Naive thymus-derived CD4-positive, alpha-beta T cell (primary cell): ENCODE measurements at places on chromosomes 13 and 19.

- no peak overlapping the region for H3K4me3 ChIP-seq
- no peak for DNase-seq
- no peak overlapping the region for H3K27ac ChIP-seq
- peaks cover 9% of the 10 kb centered on the region for H3K27me3 ChIP-seq
Measured at GRCh38 chr19:5396096-5396939, 55.7 kb upstream of the PTPRS start.

DNA sequence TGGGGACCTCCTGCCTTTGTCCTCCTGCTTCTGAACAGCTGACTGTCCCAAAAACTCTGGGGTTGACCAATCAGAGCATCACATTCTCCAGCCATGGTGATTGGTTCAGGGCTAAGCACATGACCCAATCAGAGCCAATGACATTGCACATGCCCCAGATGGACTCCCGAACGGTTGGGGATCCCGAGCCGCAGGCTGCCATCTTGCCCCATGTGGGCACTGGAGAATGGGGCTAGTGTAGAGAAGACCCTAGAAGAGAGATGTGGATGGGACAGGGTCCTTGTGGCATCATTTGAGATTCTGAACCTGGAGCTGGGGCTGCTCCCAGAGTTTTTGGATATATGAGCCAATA, 31.3 kb upstream of the PEPD start:
- no peak for DNase-seq
- no peak overlapping the region for H3K27ac ChIP-seq
- H3K27me3 ChIP-seq = no peaks in the 10 kb centered on the region
- no peaks in the 10 kb centered on the region for H3K4me1 ChIP-seq

GRCh38 chr13:89382981-89383380, 1711.8 kb downstream of the SLITRK5 start:
- H3K4me3 ChIP-seq = no peak overlapping the region
- no peaks in the 10 kb centered on the region for H3K36me3 ChIP-seq
- no peak for DNase-seq
- no peak overlapping the region for H3K27ac ChIP-seq
- no peaks in the 10 kb centered on the region for H3K4me1 ChIP-seq

DNA sequence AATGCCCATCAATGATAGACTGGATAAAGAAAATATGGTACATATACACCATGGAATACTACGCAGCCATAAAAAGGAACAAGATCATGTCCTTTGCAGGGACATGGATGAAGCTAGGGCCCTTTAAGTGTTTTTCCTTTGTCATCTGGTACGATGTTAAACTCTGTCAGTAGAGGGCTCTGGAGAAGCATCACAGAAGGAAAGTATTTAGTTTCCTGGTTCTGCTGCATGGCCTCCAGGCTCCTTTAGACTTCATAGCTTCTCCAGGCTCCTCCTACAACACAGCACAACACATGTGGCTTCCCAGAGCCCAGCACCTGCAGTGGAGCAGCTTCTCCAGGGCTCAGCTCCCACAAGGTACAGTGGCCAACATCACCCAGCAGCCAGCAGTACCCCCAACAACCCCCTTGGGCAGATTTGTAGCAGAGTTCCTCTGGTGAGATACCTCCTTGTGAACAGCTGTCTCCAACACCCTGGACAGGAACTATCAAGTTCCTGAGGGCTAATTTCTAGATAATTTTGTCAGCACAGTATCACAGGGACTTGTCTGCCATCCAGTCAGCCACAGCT, 63.4 kb downstream of the KCTD12 start:
- no peaks in the 10 kb centered on the region for H3K36me3 ChIP-seq
- no peak overlapping the region for H3K4me3 ChIP-seq
- peak; percentile 18 for DNase-seq
- no peak overlapping the region for H3K27ac ChIP-seq
